ENCODE measurements at places on chromosomes 1 and 21. TPM values are rescaled to one million over a fixed set of nuclear protein-coding genes. Genes with fewer than 3 reads are reported as not detected.

The ZYG11A gene
- 2.3 TPM for total RNA-seq

The DYNLT5 gene
- not detected for total RNA-seq

The SYTL1 gene
- total RNA-seq: 0.68 TPM

The OR13G1 gene
- not detected for total RNA-seq

The TMED5 gene
- total RNA-seq: 30.3 TPM

The ASTN1 gene
- not detected for total RNA-seq

The SPRR2E gene
- not detected for total RNA-seq

The IQCC gene
- 1.8 TPM for total RNA-seq

The GPATCH3 gene
- total RNA-seq: 9.5 TPM

The CAMK1G gene
- 0.24 TPM for total RNA-seq

The TMIGD3 gene
- total RNA-seq: not detected

The PGLYRP4 gene
- not detected for total RNA-seq

The CD1E gene
- total RNA-seq: not detected

The TMOD4 gene
- total RNA-seq: 0.30 TPM

The RCAN3 gene
- 9.8 TPM for total RNA-seq

The FNDC5 gene
- 0.75 TPM for total RNA-seq

The TRIM45 gene
- total RNA-seq: 1.4 TPM

The RBM11 gene
- not detected for total RNA-seq

The CFAP107 gene
- not detected for total RNA-seq

The VCAM1 gene
- total RNA-seq: 0.05 TPM

The LDLRAP1 gene
- 9.6 TPM for total RNA-seq

The PRRX1 gene
- not detected for total RNA-seq

The LCE2A gene
- not detected for total RNA-seq

The ST6GALNAC3 gene
- 1.2 TPM for total RNA-seq

The OR14A2 gene
- total RNA-seq: not detected

The SLC1A7 gene
- total RNA-seq: not detected

The TNN gene
- total RNA-seq: not detected

The PADI4 gene
- not detected for total RNA-seq

The BSND gene
- not detected for total RNA-seq

The MX2 gene
- total RNA-seq: 0.08 TPM

The LDLRAD2 gene
- not detected for total RNA-seq

The MCOLN2 gene
- 1.7 TPM for total RNA-seq

The TMCC2 gene
- total RNA-seq: 3.3 TPM

The DTL gene
- total RNA-seq: 23.2 TPM

The RIPPLY3 gene
- total RNA-seq: 0.73 TPM
